ENCODE measurements at places on chromosomes 1 and 21. TPM values are rescaled to one million over a fixed set of nuclear protein-coding genes. Genes with fewer than 3 reads are reported as not detected.

The PCBP3 gene
- 0.91 TPM for total RNA-seq

DNA sequence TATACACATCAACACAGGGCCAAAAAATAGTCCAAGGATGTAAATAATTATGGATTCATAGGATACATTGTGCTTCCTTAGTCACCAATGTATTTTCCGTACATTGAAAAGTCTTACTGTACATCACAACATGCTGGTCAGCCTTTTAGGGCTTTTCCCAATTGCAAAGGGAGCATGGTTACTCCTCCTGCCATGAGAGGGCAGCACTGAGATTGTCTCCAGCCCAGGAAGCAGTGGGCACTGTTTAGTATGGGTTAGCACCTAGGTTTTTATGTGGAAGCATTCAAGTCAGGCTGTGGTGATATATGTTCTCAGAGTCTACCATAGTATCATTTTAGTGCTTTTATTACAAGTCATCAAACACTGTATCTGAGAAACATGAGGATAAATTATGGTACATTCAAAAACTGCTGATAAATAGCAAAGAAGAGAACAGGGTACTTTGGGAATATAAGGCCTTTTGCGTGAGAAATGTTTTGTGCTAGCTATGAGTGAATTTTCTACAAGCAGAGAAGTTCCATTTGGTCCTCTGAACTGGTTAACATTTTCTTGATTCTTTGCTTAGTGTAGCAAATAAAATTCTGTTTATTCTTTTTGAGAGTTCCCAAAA is 34.0 kb downstream of the ST6GALNAC5 start:
- DNase-seq = no peak
- no peak overlapping the region for H3K4me3 ChIP-seq
- no peak overlapping the region for H3K27ac ChIP-seq
- H3K36me3 ChIP-seq = no peaks in the 10 kb centered on the region

DNA sequence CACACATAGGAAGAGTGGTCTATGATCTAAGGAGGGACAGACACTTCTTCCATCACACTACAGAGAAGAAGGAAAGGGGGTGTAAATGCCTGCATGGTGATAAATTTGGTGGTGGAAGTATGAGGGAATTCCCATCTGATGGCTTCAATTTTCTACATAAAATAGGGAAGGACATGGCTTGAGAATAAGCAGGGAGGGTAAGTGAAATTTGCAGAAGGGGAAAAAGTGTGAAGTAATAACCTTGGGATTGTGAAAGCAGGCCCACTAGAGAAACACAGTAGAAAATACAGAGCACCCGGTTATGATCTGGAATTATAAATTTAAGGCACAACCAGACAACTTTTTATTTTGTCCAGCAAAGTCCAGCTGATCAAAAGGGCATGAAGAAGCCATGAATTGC is 22.7 kb upstream of the HIVEP3 start:
- H3K36me3 ChIP-seq = no peaks in the 10 kb centered on the region
- no peak overlapping the region for H3K27ac ChIP-seq
- H3K4me1 ChIP-seq = no peaks in the 10 kb centered on the region
- no peak overlapping the region for H3K4me3 ChIP-seq

The SPRR2B gene
- not detected for total RNA-seq

All from psoas muscle (tissue), 8 donors.